ENCODE measurements at places on chromosomes 5 and 9.

DNA sequence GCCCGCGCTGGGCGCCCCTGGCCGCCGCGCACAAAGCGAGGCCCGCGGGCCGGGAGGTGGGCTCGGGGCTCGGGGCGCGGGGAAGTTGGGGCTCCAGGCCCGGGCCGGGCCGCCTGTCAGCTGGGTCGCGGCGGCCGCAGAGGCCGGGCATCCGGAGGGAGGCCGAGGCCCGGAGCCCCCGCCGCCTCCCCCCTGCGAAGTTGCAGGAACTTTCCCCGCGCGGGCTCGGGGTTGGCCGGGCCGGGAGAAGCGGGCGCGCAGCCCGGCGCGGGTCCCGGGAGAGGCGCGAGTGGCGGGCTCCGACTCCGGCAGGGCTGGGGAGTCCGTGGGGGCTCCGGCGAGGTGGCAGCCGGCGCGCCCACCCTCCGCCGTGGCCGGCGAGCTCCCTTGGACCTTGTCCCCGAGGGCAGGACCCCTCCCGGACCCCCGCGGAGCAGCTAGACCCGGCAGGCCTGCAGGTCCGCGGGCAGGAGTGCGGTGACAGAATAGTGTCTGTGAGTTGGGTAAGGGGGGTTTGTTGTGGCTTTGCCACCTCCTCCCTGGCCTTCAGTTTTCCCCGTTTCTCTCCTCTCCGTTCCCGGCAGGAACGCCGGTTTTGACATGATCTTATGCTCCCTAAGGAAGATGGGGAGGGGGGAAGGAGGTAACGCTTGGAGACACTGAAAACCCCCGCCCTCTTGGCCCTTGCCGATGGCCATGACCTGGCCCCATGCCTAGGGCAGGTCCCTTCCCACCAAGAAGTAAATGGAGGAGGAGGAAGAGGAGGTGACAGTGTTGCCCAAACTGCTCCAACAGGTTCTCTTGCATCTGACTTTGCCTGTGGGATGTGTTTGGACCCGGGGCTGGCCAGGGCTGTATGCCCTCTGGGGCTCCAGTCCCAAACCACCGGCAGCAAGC lies 942 bp downstream of the PHF2 start:
- DNase-seq = peak; percentile 27

DNA sequence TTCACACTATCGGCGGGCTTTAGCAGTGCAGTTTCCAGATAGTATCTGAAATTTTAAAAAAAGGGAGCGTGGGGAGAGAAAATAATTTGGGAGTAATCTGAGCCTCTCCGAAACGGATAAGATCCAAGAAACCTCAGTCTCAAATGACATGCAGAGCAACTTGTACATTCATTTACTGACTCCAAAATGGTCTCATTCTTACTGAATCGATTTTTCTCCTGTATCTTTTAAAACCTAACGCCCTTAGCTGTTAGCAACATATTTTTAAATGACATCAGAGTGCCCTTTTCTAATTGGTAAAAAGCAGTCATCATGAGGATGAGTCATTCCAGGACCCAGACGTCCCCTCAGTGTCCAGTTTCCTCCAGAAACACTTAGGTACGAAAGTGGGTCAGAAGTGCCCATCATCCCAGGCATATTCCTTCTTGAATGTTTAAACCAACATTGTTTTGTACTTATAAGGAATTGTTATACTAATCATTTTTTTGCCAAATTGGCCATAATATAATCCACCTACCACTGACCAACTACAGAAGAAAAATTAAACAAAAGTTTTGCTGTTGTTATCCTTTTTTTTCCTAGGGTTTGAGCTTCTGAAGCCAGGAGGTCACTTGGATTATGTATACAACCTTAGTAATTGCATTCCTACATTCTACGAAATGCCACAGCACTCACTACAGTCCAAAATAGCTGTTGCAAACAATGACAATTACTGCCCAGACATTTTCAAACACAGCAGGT lies 354.4 kb downstream of the ADAMTS6 start:
- peak; percentile 73 for DNase-seq

DNA sequence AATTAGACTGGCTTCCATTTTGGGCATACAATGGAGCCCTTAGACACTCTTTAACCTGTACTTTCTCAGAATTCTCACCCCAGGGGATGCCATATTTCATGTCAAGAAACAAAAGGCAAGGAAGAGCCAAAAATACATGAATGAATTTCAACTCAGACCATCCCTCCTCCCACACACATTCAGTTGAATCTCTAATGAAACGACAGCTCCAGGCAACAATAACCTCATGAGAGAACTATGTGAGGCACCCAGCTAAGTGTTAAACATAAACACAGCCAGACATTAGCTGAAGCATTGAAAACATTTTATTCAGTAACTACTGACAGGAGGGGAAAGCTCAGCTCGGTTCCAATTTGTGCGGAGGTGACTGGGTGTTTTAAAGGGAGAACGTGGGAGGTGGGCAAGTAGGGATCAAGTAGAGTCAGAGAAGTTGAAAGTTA lies 1359.1 kb upstream of the CDH9 start:
- DNase-seq = peak; percentile 71

GRCh38 chr9:137445930-137446431 lies 4.8 kb upstream of the ENTPD8 start:
- no peak for DNase-seq
